ENCODE measurements at places on chromosomes 3 and 15.

DNA sequence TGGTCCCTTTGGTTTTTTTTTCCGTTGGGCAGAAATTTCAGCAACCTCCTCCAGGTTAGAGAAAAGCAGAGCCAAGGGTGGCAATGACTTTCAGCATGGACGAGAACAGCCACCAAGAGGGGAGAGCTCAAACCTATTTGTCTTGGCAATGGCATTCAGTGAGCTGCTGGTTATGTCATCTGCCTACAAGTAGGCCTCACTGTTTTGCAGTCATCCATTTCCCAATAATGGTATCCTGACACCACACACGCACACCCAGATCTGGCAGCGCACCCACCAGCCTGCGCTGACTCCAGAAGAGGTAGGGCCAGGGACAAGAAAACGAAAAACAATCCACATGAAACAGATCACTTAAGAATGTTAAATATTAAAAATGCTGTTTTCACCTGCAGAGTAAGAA lies 92.3 kb downstream of the MAGI1 start:
- DNase-seq = no peak

GRCh38 chr3:74500257-74500656 lies 114.2 kb downstream of the CNTN3 start:
- DNase-seq = no peak

DNA sequence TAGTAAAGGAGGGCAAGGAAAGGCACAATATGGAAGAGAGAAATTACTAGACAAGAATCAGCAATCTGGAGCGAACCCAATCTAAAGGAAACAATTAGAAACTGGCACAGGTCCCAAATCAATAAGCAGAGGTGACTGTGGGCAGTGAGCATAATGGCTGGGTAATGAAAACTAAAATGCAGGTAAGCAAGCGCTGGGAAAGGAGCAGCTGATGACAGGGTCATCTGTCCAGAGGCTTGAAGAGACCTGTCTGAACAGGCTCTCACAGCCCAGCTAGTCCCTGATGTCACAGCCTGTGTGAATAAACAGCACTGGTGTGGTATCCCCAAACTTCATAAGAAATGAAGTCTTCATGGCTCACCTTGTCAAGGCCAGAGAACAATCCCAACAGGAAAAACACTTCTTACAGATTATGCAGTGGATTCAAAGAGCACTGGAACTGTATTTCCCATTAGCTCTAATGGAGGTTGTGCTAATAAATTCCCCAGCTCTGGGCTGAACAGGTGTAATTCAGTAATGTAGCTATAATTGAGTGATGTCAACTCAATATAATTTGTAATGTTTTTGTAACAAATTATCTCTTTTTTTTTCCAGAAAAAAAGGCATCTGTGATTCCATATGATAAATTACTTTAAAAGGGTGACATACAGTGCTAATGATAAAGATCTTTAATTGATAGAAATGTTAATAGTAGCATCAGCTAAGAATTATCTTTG lies 197.3 kb downstream of the FHIT start:
- no peak for DNase-seq

- no peak for DNase-seq
Observed at GRCh38 chr3:154131830-154132229, 10.6 kb downstream of the ARHGEF26 start.

DNA sequence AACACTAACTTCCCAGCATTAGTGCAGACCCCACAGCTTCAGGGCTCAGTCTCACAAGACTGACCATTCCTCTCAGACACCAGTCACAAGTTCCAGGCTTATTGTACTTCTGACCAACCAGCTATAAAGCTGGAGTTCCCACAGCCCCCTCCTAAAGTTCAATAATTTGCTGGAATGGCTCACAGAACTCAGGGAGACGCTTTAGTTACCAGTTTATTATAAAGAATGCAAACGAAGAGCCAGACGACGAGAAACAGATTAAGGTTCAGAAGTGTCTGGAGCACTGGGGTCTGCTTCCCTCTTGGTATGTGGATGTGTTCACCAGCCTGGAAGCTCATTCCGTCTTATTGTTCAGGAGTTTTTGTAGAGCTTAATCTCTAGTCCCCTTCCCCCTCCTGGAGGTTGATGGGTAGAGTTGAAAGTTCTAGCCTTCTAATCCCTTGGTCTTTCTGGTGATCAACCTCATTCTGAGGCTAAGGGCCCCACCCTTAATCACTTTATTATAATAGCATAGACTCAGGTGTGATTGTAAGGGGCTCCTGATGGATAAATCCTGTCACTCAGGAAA lies 4.8 kb upstream of the CSRNP1 start:
- no peak for DNase-seq

GRCh38 chr15:73628976-73629797 lies 4.0 kb downstream of the NPTN start:
- no peak for DNase-seq

- no peak for DNase-seq
Observed at GRCh38 chr3:84547971-84548970, 410.5 kb upstream of the CADM2 start.

- DNase-seq = no peak
Observed at GRCh38 chr15:64493641-64494040, 33.3 kb downstream of the ZNF609 start.
